Foreskin keratinocyte (primary cell): ENCODE measurements at places on chromosomes 4 and X. TPM values are rescaled to one million over a fixed set of nuclear protein-coding genes. Genes with fewer than 3 reads are reported as not detected.

The NUDT11 gene
- total RNA-seq = 12.0 and 12.5 TPM in 2 replicates

The VCX3B gene
- total RNA-seq = not detected in 2 replicates

The PDHA2 gene
- not detected in 2 replicates for total RNA-seq

The TRIM60 gene
- not detected in 2 replicates for total RNA-seq

The IRF2 gene
- 16.5 and 18.4 TPM in 2 replicates for total RNA-seq

The FGB gene
- total RNA-seq = not detected in 2 replicates

The EVC gene
- total RNA-seq = 26.3 and 33.4 TPM in 2 replicates

The CSN1S1 gene
- total RNA-seq = not detected in 2 replicates

The GBA3 gene
- total RNA-seq = 0.07 and 0.14 TPM in 2 replicates

The PPM1K gene
- 11.1 and 11.3 TPM in 2 replicates for total RNA-seq

The COL25A1 gene
- total RNA-seq = 0.03 TPM in 1 of 2 replicates, not detected in the other

The BRS3 gene
- not detected in 2 replicates for total RNA-seq

The ZDHHC15 gene
- not detected in 2 replicates for total RNA-seq

The CXCL6 gene
- total RNA-seq = 0.82 and 0.85 TPM in 2 replicates

The HAND2 gene
- not detected in 2 replicates for total RNA-seq

The NEIL3 gene
- total RNA-seq = 10.1 and 14.2 TPM in 2 replicates
